GM23248 (cell line): ENCODE measurements at places on chromosomes 5 and 9.

DNA sequence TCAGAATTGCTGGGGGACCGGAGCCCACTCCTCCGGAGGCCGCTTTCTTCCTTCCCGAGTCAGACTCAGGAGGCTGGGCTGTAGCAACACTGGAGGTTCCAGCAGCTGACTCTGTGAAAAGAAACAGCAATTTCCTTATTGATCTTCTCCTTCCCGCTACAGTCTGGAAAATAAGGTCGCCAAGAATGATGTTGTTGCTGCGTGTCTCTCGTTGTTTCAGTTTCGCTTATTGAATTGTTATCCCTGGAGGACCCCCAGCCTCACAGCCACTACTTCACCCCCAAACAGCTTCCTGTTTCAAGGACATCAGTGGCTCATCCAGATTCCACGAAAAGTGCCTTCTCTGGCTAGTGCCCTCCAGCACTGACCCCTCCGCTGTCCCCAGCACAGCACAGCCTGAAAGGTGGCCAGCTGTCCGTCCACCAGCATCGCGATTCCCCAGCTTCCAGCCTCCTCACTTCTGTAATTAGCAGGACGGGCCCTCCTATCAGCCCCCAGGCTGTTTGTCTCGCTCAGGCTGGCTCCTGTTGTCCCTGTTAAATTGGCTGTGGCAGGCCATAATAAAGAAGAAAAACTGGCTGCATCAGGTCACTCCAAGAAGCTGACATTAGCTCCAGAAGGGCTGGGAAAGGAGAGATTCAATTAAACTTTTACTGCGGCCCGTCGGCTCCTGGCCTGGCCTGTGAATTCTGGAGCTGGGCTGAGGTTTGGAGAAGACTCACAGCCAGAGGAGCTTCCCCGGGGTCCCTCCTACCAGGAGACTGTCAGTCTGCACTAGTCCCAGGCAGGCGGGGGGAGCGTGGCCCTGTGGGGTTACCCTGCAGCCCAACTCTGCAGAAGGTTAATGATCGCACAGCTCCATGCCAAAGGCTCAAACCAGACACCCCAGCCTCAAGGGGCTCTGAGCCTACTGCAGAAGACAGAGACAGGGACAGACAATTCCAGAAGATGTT lies 40.5 kb downstream of the OLFM1 start:
- H3K27ac ChIP-seq, result no peak overlapping the region
- H3K27me3 ChIP-seq, result no peaks in the 10 kb centered on the region; the same call in 1 of the 2 replicates
- H3K4me3 ChIP-seq, result no peak overlapping the region
- DNase-seq, result no peak
- H3K36me3 ChIP-seq, result no peaks in the 10 kb centered on the region

GRCh38 chr5:23396346-23396745 lies 111.1 kb upstream of the PRDM9 start:
- DNase-seq, result no peak
- H3K4me3 ChIP-seq, result no peak overlapping the region
- no peaks in the 10 kb centered on the region for H3K27me3 ChIP-seq
- no peaks in the 10 kb centered on the region for H3K4me1 ChIP-seq
- no peak overlapping the region for H3K27ac ChIP-seq

DNA sequence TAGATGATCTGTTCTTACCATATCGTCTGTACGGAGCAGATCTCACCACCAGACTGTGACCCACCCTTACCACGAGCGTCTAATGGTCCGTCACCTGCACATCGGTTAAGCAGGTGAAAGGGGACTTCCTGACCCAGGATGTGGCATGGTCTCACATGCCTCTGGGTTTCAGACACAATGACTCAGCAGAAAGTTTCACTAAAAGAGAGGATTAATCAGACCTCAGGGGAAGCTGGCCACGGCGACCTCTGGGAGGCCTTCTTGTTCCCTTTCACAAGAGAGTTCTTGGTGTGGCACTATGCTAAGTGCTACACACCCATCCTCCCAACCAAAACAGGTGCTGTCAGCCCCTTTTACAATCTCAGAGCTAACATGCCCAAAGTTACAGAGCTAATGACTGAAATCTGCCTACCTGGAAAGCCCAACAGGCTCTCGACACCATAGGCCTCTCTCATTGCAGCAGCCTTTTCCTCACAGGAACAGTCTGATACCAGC lies 41.6 kb downstream of the ADAMTS12 start:
- DNase-seq, result peak; percentile 64
- peaks cover 45% of the 10 kb centered on the region for H3K4me1 ChIP-seq
- no peaks in the 10 kb centered on the region for H3K36me3 ChIP-seq
- no peaks in the 10 kb centered on the region for H3K27me3 ChIP-seq
- no peak overlapping the region for H3K27ac ChIP-seq
- H3K4me3 ChIP-seq, result no peak overlapping the region

DNA sequence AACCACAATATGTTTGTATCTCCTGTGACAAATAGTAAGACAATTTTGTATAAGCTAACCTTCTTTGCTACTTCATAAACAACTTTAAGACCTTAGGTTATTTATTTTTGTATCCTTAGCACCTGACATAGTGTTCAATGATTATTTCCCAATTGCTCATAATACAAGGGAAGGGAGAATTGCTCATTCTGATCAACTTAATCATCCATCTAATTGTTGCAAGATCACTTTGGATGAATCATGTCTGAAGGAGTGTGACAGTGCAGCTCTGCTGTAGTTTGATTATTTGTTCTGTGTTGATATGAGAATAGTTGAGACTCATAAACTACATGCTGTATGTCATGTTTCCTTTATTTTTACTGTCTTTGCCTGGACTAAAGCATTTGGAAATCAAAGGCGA lies 721.3 kb upstream of the SEMA6A start:
- DNase-seq, result no peak
- no peak overlapping the region for H3K4me3 ChIP-seq
- H3K27me3 ChIP-seq, result no peaks in the 10 kb centered on the region
- H3K27ac ChIP-seq, result no peak overlapping the region

- no peak for DNase-seq
- H3K36me3 ChIP-seq, result 0 out of 2 replicates have a peak, but pooled peaks cover 4% of the 10 kb centered on the region
- no peak overlapping the region for H3K27ac ChIP-seq
- H3K27me3 ChIP-seq, result no peaks in the 10 kb centered on the region
- H3K4me1 ChIP-seq, result no peaks in the 10 kb centered on the region
Measured at GRCh38 chr9:3887221-3887653, 361.4 kb upstream of the RFX3 start.

GRCh38 chr9:114729706-114730105 lies 47.7 kb upstream of the TEX48 start:
- no peak overlapping the region for H3K4me3 ChIP-seq
- no peaks in the 10 kb centered on the region for H3K4me1 ChIP-seq
- H3K27ac ChIP-seq, result no peak overlapping the region
- DNase-seq, result no peak

GRCh38 chr9:94639999-94640376 lies 670 bp upstream of the FBP1 start:
- no peak overlapping the region for H3K27ac ChIP-seq
- no peak for DNase-seq

DNA sequence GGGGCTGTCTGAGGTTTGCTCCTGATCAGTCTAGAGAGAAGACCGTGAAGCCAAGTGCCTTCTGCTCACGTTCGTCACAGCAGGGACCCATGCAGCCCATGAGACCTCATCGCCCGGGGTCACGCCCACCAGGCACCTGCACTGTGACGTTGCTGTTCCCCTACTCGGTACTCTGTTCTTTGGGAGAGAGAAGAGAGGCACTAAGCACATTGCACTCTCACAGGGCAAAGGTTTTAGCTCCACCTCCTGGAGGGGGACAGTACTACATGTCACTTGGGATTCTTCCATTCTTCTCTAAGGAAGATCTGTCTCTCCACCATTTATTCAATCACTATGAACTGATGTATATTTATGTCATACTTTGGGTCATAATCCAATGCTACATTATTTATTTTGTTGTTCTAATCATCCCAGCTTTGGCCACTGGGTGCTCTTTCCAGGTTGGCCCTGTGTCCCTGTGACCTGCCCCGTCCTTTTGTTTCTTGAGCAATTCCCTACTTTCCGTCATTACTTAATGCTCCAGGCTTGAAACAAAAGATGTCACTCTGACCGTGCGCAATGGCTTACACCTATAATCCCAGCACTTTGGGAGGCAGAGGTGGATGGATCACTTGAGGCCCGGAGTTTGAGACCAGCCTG lies 31.4 kb upstream of the BRD3 start:
- no peaks in the 10 kb centered on the region for H3K4me1 ChIP-seq
- no peak overlapping the region for H3K27ac ChIP-seq
- DNase-seq, result peak; percentile 40
- no peak overlapping the region for H3K4me3 ChIP-seq
- H3K36me3 ChIP-seq, result no peaks in the 10 kb centered on the region
- H3K27me3 ChIP-seq, result peaks cover 4% of the 10 kb centered on the region; the same call in 1 of the 2 replicates

- H3K4me1 ChIP-seq, result peaks cover 46% of the 10 kb centered on the region
- no peak overlapping the region for H3K4me3 ChIP-seq
- no peak for DNase-seq
- H3K27ac ChIP-seq, result peak overlapping the region; percentile 44
- peaks cover 10% of the 10 kb centered on the region; the same call in 1 of the 2 replicates for H3K36me3 ChIP-seq
- no peaks in the 10 kb centered on the region for H3K27me3 ChIP-seq
Measured at GRCh38 chr5:149206524-149207141, 65.0 kb upstream of the AFAP1L1 start.

- no peaks in the 10 kb centered on the region for H3K27me3 ChIP-seq
- no peak for DNase-seq
- H3K4me3 ChIP-seq, result no peak overlapping the region
- no peak overlapping the region for H3K27ac ChIP-seq
- peaks cover 28% of the 10 kb centered on the region for H3K4me1 ChIP-seq
Measured at GRCh38 chr5:172837640-172838039, 3.6 kb downstream of the ERGIC1 start.

- 0 out of 2 replicates have a peak overlapping the region, but pooled peaks have one; percentile 8 for H3K27ac ChIP-seq
- H3K36me3 ChIP-seq, result no peaks in the 10 kb centered on the region
- DNase-seq, result peak; percentile 47
- H3K27me3 ChIP-seq, result no peaks in the 10 kb centered on the region
Measured at GRCh38 chr9:109101810-109102209, 17.9 kb downstream of the TMEM245 start.

DNA sequence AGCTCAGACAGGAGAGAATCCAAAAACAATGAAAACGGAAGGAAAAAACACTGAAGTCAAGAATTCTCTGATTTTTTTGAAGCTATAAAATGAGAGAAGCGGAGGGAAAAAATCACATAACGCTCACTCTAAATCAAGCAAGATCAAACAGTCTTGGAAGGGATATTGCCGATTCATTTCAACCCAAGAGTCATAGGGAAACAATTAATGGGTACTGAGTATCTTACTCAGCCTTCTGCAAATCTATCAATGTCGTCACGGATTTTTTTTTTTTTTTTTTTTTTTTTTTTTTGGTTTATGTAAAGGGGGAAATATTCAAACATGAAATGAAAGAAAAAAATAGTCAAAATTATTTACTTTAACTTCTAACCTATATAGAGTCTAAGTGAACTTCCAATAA lies 9.5 kb downstream of the MEF2C start:
- H3K4me1 ChIP-seq, result peaks cover 8% of the 10 kb centered on the region; the same call in 1 of the 2 replicates
- H3K27me3 ChIP-seq, result no peaks in the 10 kb centered on the region
- no peaks in the 10 kb centered on the region for H3K36me3 ChIP-seq
- H3K4me3 ChIP-seq, result no peak overlapping the region
- H3K27ac ChIP-seq, result no peak overlapping the region

GRCh38 chr9:90880669-90881068 lies 79.0 kb downstream of the SYK start:
- H3K27ac ChIP-seq, result no peak overlapping the region
- H3K4me3 ChIP-seq, result no peak overlapping the region
- peaks cover 27% of the 10 kb centered on the region for H3K27me3 ChIP-seq
- H3K4me1 ChIP-seq, result no peaks in the 10 kb centered on the region

DNA sequence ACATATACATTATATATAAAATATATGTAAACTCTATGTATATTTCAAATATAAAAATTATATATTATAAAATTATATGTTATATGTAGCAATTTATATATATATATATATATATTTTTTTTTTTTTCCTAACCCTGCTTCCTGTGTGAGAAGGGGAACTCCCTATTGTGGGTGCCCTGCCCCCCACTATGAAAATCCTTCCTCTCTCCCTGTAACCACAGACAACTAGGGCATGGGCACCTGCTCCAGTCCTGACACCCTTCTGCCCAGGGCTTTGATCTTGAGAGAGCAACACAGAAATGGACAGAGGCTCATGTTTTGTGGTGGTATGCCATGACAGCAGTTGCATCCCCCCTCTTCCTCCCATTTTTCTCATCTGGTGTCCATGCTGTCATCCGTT lies 148.7 kb upstream of the IL12B start:
- H3K4me3 ChIP-seq, result no peak overlapping the region
- no peak for DNase-seq
- no peak overlapping the region for H3K27ac ChIP-seq

- no peak overlapping the region for H3K4me3 ChIP-seq
- H3K36me3 ChIP-seq, result no peaks in the 10 kb centered on the region
- peaks cover 6% of the 10 kb centered on the region for H3K27me3 ChIP-seq
- no peak overlapping the region for H3K27ac ChIP-seq
- H3K4me1 ChIP-seq, result no peaks in the 10 kb centered on the region
Measured at GRCh38 chr9:133396952-133397351, 20.8 kb downstream of the STKLD1 start.

GRCh38 chr5:159891371-159891770 lies 24.9 kb upstream of the ADRA1B start:
- H3K27me3 ChIP-seq, result no peaks in the 10 kb centered on the region
- H3K4me1 ChIP-seq, result no peaks in the 10 kb centered on the region
- no peak overlapping the region for H3K4me3 ChIP-seq
- H3K27ac ChIP-seq, result no peak overlapping the region

- no peaks in the 10 kb centered on the region for H3K36me3 ChIP-seq
- H3K27me3 ChIP-seq, result no peaks in the 10 kb centered on the region
- no peaks in the 10 kb centered on the region for H3K4me1 ChIP-seq
- no peak overlapping the region for H3K4me3 ChIP-seq
Measured at GRCh38 chr5:73666891-73667290, 40.9 kb downstream of the ARHGEF28 start.

GRCh38 chr9:93965830-93966577 lies 10.8 kb upstream of the BARX1 start:
- peaks cover 6% of the 10 kb centered on the region; the same call in 1 of the 2 replicates for H3K4me1 ChIP-seq
- no peak overlapping the region for H3K27ac ChIP-seq
- no peak for DNase-seq
- no peaks in the 10 kb centered on the region for H3K36me3 ChIP-seq
- no peak overlapping the region for H3K4me3 ChIP-seq

GRCh38 chr9:22228542-22228941 lies 218.1 kb upstream of the DMRTA1 start:
- no peaks in the 10 kb centered on the region for H3K27me3 ChIP-seq
- no peak overlapping the region for H3K27ac ChIP-seq
- H3K4me1 ChIP-seq, result no peaks in the 10 kb centered on the region
- H3K36me3 ChIP-seq, result no peaks in the 10 kb centered on the region
- H3K4me3 ChIP-seq, result no peak overlapping the region
- DNase-seq, result peak; percentile 51

- H3K27ac ChIP-seq, result no peak overlapping the region
- no peaks in the 10 kb centered on the region for H3K27me3 ChIP-seq
- H3K36me3 ChIP-seq, result no peaks in the 10 kb centered on the region
Measured at GRCh38 chr9:137461316-137461662, 2.2 kb upstream of the NSMF start.

DNA sequence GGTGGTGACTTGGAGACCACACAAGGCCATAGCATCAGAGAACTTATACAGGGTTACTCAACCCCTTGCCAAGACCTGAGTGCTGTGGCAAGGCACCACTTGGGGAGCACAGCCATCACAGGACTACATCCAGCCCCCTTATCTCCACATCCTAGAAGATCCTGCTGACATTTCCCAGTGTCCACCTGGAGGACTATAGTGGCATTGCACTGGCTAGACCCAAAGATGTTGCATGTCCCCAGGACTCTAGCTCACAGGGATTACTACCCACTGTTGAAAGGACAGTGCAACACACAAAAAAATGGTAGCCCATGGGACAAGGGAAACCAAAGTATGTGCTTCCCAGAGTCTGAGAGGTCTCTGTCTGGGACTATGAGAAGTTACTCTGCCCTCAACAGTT lies 411.1 kb upstream of the NUDT12 start:
- no peaks in the 10 kb centered on the region for H3K27me3 ChIP-seq
- no peaks in the 10 kb centered on the region for H3K4me1 ChIP-seq
